ENCODE measurements at places on chromosomes 1 and 21.

- peak; percentile 48 for DNase-seq
Observed at GRCh38 chr1:91742848-91743292, 143.1 kb downstream of the TGFBR3 start.

- DNase-seq: no peak
Observed at GRCh38 chr1:1758692-1759455, 19.4 kb downstream of the NADK start.

GRCh38 chr1:46991083-46991923, 32.2 kb upstream of the CYP4X1 start:
- no peak for DNase-seq

GRCh38 chr1:111101854-111102642, 37.8 kb downstream of the DRAM2 start:
- DNase-seq: no peak

DNA sequence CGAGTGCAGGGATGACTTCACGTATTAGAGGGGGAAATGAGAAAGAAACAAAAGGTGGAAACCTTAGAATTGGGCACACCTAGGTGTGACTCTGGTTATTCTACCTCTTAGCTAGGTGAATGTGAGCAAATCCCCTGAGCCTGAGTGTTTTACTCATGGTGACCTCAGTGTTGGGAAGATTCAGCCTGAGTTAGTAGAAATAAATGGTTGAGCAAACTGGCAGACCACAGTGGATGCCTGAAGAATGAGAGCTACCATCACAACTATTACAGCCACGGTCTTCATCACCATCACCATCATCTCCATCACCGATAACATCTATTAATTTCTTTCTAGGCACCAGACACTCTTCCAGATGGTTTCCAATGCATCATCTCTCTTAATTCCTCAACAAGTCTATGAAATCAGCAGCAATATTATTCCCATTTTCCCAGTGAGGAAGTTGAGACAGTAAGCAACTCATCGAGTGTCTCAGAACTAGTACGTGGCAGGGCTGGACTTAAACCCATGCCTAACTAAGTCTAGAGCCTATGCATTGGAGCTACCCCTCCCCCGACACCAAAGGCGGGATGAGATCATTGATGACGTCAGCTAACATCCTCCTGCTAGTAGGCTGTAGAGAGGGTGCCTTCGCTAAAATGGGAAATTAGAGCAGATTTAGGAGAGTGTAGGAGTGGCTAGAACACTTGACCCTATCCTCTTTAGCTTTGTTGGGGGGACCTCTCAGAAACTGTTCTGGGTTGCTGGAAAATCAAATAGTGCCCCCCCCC, 7.9 kb upstream of the KAZN start:
- DNase-seq: no peak

- DNase-seq: peak; percentile 78
Observed at GRCh38 chr1:41416552-41417334, 55.5 kb downstream of the FOXO6 start.

GRCh38 chr1:18938707-18939070, 17.8 kb downstream of the IFFO2 start:
- no peak for DNase-seq

DNA sequence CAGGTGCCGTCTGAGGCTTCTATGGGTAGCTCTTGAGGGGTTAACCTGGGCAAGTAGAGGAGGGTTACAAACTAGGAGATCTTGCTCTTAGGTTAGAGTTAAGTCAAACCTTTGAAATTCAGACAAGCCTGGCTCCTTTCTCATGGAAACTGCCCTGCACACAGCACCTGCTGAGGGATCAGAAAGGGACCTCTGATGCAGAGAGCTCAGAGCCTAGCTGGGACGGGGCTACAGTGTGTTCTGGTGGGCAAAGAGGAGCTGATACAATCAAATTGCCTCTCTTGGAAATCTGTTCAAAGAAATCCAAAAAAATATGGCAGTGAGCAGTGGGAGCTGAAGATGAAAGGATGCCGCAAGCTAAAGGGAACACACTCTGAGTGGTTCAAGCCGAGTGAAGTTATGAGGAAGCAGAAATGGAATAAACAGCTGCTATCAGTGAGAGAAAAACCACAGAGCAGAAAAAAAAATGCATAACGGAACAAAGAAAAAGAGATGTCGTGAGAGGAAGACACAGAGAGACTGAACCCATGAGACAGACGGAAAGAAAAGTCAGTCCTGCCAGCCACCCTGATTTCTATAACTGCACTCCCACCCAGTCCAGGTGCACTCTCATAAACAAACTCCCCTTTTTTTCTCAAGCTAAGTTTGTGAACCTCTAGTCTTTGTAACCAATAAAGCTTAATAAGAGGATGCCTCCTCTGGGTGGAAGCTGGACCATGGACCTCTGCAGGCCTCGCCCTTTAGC, 26.6 kb downstream of the PAFAH2 start:
- DNase-seq: no peak

GRCh38 chr1:5664906-5665875, 327.0 kb downstream of the NPHP4 start:
- DNase-seq: no peak

DNA sequence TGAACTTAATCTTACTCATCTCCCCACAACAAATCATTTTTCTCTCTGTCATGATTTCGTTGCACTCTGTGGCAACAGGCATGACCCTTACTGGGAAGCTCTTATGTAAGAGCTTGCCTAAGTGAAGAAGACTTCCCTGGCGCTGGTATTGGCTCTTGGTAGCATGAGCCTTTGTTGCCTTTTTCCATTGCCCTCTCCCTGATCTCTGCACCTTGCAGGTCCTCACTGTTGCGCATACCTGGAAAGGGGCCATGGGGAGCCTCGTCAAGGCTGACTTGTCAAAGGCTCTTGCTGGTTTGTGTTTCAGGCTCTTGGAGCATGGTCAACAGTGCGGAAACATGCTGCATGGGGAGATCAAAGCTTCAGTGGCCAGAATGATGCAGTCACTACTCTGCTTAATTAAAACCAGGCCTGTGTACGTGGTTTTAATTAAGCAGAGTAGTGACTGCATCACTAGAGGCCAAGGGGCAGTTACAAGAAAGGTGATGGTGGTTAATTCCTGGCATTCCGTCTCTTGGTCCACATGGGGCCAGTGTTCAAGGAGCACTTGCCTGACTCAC, 141.3 kb downstream of the SPATA46 start:
- DNase-seq: peak; percentile 78

DNA sequence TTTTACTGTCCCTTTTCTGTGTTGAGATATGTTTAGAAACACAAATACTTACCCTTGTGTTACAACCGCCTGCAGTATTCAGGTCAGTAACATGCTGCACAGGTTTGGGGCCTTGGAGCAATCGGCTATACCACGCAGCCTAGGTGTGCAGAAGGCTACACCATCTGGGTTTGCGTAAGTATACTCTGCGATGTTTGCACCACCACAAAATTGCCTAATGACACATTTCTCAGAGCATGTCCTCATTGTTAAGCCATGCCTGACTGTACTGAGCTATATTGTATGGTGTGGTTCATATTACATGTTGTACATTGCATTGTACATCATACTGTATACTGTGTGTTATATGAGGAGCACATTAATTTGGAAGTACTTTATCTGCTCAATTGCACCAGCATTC, 247.4 kb downstream of the RHOU start:
- DNase-seq: no peak

DNA sequence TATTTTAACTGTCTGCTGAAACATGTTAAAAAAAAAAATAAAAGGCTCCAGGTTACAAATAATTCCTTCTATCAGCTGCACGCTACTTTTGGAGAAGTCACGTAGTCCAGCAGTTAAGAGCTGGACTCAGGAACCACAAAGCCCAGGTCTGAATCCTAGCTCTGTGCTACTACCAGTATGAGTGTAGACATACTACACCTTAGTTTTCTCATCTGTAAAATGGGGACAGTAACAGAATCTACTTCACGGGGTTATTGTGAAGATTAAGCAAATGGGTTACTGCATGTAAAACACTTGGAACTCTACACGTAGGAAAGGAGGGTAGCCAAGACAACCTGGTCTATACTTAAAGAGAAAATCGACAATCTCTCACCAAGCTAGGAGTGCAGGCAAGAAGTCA, 48.3 kb downstream of the TARBP1 start:
- no peak for DNase-seq

- no peak for DNase-seq
Observed at GRCh38 chr1:225650179-225650578, 2.7 kb downstream of the ENAH start.

GRCh38 chr1:246113555-246114095, 393.5 kb downstream of the SMYD3 start:
- DNase-seq: peak; percentile 7

DNA sequence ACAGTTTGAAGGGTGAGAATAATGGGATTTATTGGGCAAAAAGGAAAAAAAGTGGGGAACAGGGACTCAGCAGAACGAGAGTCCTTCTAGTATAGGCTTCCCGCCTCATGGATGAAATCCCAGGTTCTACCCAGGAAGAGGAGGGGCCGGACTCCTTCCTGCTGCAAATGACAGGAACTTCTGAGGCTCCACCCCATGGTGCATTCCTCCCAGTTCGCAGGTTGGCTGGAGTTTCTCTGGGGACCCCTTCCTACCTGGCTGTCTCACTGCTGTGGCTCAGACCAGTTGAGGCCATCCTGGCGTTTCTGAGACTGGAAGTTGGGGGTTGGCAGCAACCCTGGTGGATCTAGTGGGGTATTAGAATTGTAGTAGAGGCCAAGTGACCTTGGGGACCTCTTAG, 27.5 kb downstream of the CNIH3 start:
- DNase-seq: no peak

- no peak for DNase-seq
Observed at GRCh38 chr1:237953238-237953637, 62.5 kb upstream of the ZP4 start.

Data from EH (cell line).